ENCODE measurements at places on chromosomes 6 and 20.

- no peak for DNase-seq
Measured at GRCh38 chr20:49381558-49382493, 100.6 kb downstream of the KCNB1 start.

GRCh38 chr6:33843131-33844121 is 39.6 kb upstream of the MLN start:
- DNase-seq = no peak

DNA sequence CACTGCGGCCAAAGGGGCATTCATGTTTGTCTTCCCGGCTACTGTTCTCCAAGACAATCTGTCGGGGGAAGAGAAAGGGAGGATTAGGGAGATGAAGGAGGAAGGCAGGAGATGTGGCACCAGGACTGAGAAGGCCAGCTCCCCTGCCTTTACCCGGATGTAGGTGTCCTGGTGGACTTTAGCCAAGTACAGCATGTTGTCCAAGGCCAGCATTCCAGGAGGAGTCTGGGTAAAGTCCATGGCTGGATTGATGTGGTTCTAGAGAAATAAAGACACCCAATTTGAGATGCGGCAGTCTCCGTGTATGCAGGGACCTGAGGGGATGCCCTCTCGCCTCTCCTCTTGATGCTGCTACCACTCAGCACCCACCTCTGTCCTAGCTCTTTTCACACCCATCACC is 32.0 kb downstream of the ELMO2 start:
- DNase-seq = no peak

DNA sequence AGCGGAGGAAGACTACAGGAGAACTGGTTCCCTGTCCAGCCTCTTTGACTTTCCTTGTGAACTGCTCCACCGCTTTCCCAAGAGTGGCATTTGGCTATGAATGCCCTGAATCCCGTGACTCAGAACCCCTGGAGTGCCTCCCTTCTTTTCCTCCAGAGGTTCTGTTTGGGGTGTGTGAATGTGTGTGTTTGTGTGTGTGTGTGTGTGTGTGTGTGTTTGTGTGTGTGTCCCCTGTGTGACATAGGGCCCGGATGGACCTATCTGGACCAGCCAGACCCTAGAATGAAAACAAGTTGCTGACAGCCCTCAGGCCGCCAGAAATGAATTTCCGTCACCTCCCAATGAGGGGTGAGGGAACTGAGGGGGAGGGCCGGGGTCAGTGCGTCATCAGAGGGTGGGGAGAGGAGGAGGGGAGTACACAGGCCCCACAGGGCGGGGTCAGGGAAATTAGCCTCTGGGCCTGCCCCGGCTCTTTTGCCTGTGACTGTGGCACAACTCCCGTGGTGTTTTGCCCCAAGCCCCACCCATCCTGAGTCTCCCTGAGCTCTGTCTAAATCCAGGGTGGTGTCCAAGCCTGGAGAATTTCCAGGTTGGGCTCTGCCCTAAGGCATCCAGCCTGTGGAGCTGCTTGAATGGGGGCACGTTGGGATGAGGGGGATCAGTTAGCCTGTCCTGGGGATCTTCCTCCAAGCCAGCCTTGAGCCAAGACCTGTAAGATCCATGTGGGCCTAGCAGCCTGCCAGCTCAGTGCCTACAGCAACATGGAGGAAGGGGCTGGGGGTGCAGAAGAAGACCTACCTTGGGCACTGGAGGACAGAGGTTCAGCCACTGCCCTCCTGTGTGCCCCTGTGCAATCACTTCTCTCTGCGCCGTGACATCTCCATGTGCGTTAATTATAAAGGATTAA is 15.2 kb upstream of the MRPS18A start:
- no peak for DNase-seq

- DNase-seq = no peak
Measured at GRCh38 chr6:138427701-138428100, 23.7 kb downstream of the HEBP2 start.
